Glutamatergic neuron (in vitro differentiated cells): ENCODE measurements at places on chromosomes 11 and 22. TPM values are rescaled to one million over a fixed set of nuclear protein-coding genes. Genes with fewer than 3 reads are reported as not detected.

GRCh38 chr22:37454857-37455686, 27.8 kb upstream of the ELFN2 start:
- no peak for DNase-seq
- peaks cover 7% of the 10 kb centered on the region for H3K27me3 ChIP-seq
- H3K27ac ChIP-seq, result no peak overlapping the region

DNA sequence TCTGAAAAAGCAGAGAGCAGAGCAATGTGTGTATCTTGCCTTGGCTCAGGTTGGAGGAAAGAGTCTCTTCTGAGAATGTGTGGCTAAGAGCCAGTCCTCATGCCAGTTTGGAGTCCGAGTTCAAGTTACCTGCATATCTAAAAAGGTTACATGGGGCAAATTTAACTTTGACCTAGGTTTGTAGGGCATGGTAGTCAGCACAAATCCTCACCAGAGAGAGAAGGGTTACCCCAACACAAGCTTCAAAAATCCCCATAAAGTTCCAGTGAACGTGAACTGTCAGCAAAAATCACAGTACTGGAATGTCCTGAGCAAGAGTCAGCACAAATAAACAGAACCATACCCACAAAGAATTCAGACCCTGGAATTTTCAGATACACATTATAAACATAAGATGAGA, 13.8 kb downstream of the SDHD start:
- H3K27ac ChIP-seq, result no peak overlapping the region
- no peaks in the 10 kb centered on the region for H3K36me3 ChIP-seq
- DNase-seq, result no peak
- peaks cover 1% of the 10 kb centered on the region for H3K27me3 ChIP-seq

DNA sequence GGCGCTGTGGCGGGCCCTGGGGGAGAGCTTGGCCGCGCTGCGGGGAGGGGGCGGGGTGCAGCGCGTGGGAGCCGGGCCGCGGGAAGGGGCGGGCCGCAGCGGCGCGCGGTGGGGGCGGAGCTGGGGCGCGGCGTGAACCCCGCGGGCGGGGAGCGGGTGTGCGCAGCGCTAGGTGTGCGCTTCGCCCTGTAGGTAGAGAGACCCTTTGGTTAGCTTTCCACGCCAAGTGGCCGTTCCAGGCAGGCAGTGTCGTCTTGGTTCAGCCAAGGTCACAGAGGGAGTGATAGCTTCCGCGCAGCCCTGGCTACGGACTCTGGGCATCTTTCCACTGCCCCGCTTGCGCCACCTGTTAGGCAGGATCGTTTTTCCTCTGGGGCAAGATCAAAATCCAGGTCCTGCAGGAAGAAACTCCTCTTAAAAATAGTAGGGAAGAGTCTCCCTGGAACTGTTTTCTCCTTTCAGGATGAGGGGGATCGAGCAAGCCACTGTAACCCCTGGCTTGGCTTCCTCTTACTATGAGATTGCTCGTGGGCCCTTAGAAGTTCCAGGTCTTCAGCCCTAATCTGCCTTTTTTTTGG, 434 bp downstream of the BANF1 start:
- DNase-seq, result no peak
- H3K27me3 ChIP-seq, result peaks cover 8% of the 10 kb centered on the region
- H3K36me3 ChIP-seq, result no peaks in the 10 kb centered on the region

DNA sequence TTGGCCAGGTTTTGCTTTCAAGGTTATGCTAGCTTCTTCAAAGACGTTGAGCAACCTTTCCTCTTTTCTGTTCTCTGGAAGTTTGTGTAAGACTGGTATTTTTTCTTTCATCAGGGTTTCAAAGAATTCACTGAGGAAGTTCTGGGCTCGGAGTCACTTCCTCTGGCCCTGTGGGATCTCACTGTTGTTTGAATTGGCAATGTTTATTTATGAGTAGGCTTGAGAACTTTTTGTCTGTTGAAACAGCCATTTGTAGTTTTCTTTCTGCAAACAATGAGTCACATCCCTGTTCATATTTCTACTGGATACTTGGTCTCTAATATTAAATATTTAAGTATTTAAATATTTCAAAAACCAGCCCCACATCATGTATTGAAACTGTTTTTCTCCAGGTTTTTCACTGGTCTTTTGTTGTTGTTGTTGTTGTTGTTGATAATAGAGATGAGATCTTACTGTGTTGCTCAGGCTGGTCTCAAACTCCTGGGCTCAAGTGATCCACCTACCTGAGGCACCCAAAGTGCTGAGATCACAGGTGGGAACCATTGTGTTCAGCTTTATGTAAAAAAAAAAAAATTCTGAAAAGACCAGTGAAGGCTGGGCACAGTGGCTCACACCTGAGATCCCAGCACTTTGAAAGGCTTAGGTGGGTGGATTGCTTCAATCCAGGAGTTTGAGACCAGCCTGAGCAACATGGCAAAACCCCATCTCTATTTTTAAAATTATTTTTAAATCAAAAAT, 26.9 kb downstream of the SUSD2 start:
- H3K36me3 ChIP-seq, result no peaks in the 10 kb centered on the region
- no peak overlapping the region for H3K4me3 ChIP-seq
- peaks cover 13% of the 10 kb centered on the region for H3K4me1 ChIP-seq
- DNase-seq, result no peak

- H3K4me1 ChIP-seq, result peaks cover 29% of the 10 kb centered on the region
- peak overlapping the region; percentile 74 for H3K4me3 ChIP-seq
- no peak overlapping the region for H3K27ac ChIP-seq
- no peak for DNase-seq
- H3K27me3 ChIP-seq, result peaks cover 22% of the 10 kb centered on the region
- H3K36me3 ChIP-seq, result no peaks in the 10 kb centered on the region
These were observed 1.0 kb downstream of the CCDC85B start for GRCh38 chr11:65891219-65892136.

GRCh38 chr11:37849706-37850105, 1251.7 kb upstream of the RAG2 start:
- H3K27me3 ChIP-seq, result no peaks in the 10 kb centered on the region
- no peaks in the 10 kb centered on the region for H3K36me3 ChIP-seq
- DNase-seq, result no peak
- H3K4me1 ChIP-seq, result no peaks in the 10 kb centered on the region
- no peak overlapping the region for H3K4me3 ChIP-seq

DNA sequence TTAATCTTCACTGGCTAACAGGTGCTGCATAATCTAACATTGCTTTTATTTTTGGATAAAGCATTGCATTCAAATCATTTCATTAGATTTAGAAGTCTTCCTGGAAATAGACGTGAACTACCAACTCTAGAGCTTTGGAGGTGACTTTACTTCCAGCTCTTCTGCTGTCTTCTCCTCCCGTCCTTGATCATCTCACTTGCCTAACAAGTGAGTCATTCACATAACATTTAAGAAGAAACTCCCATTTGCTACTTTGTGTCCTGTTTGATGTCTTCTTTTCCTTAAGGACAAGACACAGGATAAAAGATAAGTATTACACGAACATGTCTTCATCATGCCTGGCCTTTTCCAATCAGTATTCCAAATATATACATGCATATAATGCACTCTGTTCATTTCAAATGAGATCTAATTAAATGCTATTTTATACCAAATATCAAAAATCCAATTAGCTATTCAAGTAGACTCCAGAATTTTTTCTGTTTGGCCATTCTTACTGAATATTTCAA, 88.3 kb downstream of the BDNF start:
- H3K36me3 ChIP-seq, result no peaks in the 10 kb centered on the region
- no peak for DNase-seq
- no peaks in the 10 kb centered on the region for H3K4me1 ChIP-seq
- no peak overlapping the region for H3K27ac ChIP-seq
- no peak overlapping the region for H3K4me3 ChIP-seq

- peak; percentile 27 for DNase-seq
- no peaks in the 10 kb centered on the region for H3K4me1 ChIP-seq
- H3K36me3 ChIP-seq, result no peaks in the 10 kb centered on the region
- H3K27me3 ChIP-seq, result peaks cover 3% of the 10 kb centered on the region
These were observed 53.9 kb upstream of the CEP126 start for GRCh38 chr11:101860696-101861427.

GRCh38 chr11:60895687-60896086, 10.7 kb downstream of the PRPF19 start:
- H3K4me3 ChIP-seq, result no peak overlapping the region
- H3K36me3 ChIP-seq, result peaks cover 5% of the 10 kb centered on the region
- DNase-seq, result no peak
- H3K27me3 ChIP-seq, result no peaks in the 10 kb centered on the region
- H3K27ac ChIP-seq, result no peak overlapping the region
- H3K4me1 ChIP-seq, result peaks cover 10% of the 10 kb centered on the region

- H3K36me3 ChIP-seq, result no peaks in the 10 kb centered on the region
- no peaks in the 10 kb centered on the region for H3K4me1 ChIP-seq
- peak; percentile 68 for DNase-seq
- H3K4me3 ChIP-seq, result no peak overlapping the region
- H3K27ac ChIP-seq, result no peak overlapping the region
- H3K27me3 ChIP-seq, result peaks cover 5% of the 10 kb centered on the region
These were observed 23.6 kb downstream of the ALX4 start for GRCh38 chr11:44286268-44286880.

GRCh38 chr11:101863361-101863760, 51.4 kb upstream of the CEP126 start:
- no peak for DNase-seq
- H3K4me1 ChIP-seq, result no peaks in the 10 kb centered on the region
- no peak overlapping the region for H3K27ac ChIP-seq
- H3K27me3 ChIP-seq, result peaks cover 3% of the 10 kb centered on the region
- H3K4me3 ChIP-seq, result no peak overlapping the region
- no peaks in the 10 kb centered on the region for H3K36me3 ChIP-seq

DNA sequence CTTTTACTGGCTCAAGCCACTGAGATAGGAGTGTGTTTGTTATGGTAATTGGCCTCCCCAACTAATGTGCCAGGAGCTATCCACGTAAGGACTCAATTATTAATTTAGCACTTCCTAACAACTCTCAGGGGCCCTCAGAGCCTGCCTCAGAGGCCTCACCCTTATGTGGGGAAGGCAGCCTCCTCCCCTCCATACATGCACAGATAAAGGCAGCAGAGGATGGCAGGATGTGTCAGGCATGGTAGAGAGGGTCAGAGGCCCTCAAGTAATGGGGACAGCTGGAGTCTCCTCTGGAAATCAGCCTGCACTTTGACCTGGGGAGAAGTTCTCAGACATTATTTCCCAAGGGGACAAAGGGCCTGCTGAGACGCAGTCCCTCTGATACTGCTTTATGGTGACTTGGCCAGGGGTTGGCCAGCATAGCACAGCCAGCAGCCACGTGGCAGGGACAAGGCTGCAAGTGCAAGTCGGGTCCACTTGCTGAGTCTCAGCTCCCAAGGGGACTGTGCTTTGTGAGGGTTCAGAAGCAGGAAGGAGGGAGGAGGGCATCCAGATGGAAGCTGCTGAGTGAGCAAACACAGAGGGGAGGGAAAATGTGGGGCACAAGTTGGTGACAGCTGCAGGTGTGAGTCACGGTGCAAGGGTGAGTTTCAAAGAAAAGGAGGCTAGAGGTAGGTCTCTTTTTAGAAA, 17.0 kb downstream of the MOGAT2 start:
- no peak overlapping the region for H3K27ac ChIP-seq
- H3K36me3 ChIP-seq, result peaks cover 7% of the 10 kb centered on the region
- H3K4me1 ChIP-seq, result peaks cover 11% of the 10 kb centered on the region
- no peak overlapping the region for H3K4me3 ChIP-seq
- no peak for DNase-seq

DNA sequence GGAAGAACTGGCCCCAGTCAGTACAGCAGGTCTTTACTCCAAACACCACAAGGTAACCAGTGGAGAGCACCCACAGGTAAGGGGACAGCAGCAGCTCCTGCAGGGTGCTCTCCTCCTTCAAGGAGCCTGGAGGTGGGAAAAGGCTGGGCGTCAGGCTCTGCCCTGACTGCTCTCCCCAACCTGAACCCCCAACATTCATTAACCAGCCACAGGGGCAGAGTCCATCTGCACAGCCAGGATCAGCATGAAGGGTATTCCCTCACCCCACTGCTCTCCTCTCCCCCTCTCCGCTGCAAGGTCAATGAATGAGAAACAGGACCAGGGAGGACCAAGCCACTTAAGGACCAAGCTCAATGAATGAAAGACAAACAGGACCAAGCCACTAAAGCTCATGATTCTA, 3.7 kb downstream of the SLC37A4 start:
- no peaks in the 10 kb centered on the region for H3K36me3 ChIP-seq
- peaks cover 11% of the 10 kb centered on the region for H3K4me1 ChIP-seq
- H3K27me3 ChIP-seq, result peaks cover 5% of the 10 kb centered on the region
- no peak for DNase-seq

- no peak overlapping the region for H3K4me3 ChIP-seq
- peak; percentile 25 for DNase-seq
- peaks cover 17% of the 10 kb centered on the region for H3K4me1 ChIP-seq
- no peak overlapping the region for H3K27ac ChIP-seq
- no peaks in the 10 kb centered on the region for H3K36me3 ChIP-seq
- H3K27me3 ChIP-seq, result peaks cover 2% of the 10 kb centered on the region
These were observed 11.7 kb upstream of the SORL1-AS1 start for GRCh38 chr11:121464352-121464946.

GRCh38 chr11:103202048-103202651, 92.9 kb downstream of the DYNC2H1 start:
- H3K4me1 ChIP-seq, result no peaks in the 10 kb centered on the region
- H3K27ac ChIP-seq, result no peak overlapping the region

DNA sequence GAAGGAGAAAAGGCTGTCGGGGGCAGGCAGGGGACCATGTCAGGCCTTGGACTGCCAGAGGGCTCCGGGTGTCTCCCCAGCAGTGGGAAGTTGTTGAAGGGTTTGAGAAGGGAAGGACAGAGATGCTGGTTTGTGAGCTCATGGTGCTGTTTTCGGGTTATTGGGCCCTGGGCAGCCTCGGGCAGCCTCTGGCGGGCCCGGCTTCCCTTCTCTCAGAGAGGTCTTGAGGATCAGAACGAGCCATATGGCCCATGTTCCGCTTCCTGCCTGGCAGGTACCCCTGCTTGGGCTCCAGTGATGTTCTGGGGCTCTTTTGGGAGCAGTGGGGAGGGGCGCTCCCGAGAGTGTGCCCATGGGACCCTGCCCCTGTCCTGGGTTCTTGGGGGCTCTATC, 9.8 kb downstream of the MYRF start:
- H3K27me3 ChIP-seq, result peaks cover 1% of the 10 kb centered on the region
- no peaks in the 10 kb centered on the region for H3K36me3 ChIP-seq
- H3K27ac ChIP-seq, result no peak overlapping the region
- H3K4me1 ChIP-seq, result peaks cover 3% of the 10 kb centered on the region
- DNase-seq, result no peak

MN1 gene
- 0.91 TPM for total RNA-seq

TSPAN18 gene
- 80.4 TPM for total RNA-seq

OR51G2 gene
- not detected for total RNA-seq

INS gene
- not detected for total RNA-seq

TMEM218 gene
- total RNA-seq, result 15.8 TPM

PRG3 gene
- not detected for total RNA-seq

USP28 gene
- total RNA-seq, result 20.0 TPM

UPB1 gene
- 0.37 TPM for total RNA-seq

PARVA gene
- total RNA-seq, result 15.0 TPM
